Fibroblast of skin of scalp (primary cell): ENCODE measurements at places on chromosomes 3 and 15.

- DNase-seq, result no peak
These were observed 824.2 kb downstream of the NSUN3 start for GRCh38 chr3:94887065-94887464.

GRCh38 chr3:188294823-188295487 lies 141.0 kb downstream of the LPP start:
- peak; percentile 96 for DNase-seq

GRCh38 chr3:121477589-121477988 lies 68.2 kb downstream of the POLQ start:
- DNase-seq, result peak; percentile 88

DNA sequence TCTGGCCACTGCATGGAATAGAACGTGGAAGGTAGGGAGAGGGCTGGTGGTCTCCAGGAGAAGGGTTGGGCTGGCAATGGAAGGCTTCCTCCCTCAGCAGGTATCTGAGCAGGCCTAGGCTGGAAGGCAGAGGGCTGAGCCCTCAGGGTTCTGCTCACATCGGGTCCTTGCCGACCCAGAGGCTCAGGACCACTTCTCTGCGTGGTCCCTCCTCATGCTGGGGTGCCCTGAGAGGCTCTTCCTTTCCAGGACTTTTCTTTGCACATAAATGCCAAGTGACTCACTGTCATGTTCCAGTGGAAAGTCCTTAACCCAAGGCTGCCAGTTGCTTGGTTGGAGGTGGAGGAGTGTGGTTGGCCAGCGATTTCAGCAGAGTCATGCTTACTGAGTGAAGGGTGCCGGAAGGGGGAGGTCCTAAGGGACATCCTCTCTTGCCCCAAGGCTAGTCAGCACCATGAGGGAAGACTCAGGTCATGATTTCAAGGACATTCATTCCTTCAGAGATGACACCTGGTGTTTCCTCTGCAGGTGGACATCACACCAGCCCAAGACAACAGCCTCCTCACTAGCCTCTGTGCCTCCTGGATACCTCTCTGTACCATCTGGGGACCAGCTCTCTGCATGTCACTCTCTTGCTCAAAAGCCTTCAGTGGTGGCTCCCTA lies 8.2 kb downstream of the SLC6A6 start:
- DNase-seq, result peak; percentile 94

GRCh38 chr3:47859956-47860605 lies 57.1 kb downstream of the DHX30 start:
- no peak for DNase-seq

DNA sequence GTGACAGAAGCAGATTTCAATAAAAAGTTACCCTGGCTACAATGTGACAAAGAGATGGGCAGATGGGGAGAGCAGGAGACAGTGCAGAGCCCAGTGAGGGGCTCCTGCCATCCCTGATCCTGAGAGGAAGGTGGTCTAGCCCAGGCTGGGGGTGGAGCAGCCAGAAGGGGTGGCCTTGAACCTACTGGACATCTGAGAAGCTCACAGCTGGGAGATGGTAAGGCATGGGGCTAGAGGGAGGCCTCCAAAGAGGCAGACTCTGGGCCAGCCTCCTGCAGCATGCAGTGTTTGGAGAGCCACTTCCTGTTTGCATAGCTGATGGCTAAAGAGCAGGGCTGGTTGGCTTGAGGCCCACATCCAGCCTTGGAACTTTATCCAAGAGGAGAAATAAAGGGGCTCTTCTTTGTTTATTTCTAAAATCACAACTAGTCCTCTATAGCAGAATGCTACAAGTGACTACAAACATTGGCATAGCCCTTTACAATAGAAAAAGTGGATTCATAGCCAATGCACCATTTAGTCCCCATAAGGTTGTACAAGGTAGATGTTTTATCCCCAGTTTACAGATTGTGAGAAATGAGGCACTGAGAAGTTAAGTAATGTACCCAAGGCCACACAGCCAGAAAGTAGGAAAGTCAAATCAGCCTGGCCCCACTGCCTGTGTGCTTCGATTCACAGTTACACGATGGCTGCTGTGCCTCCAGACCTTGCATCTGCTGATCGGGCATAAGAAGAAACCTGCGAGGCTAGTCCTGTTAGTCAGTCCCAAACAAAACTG lies 4.6 kb downstream of the EFCC1 start:
- DNase-seq, result no peak

GRCh38 chr3:106617276-106617675 lies 748.5 kb upstream of the CBLB start:
- peak; percentile 83 for DNase-seq
